CD4-positive, alpha-beta memory T cell (primary cell): ENCODE measurements at places on chromosomes 4 and X.

DNA sequence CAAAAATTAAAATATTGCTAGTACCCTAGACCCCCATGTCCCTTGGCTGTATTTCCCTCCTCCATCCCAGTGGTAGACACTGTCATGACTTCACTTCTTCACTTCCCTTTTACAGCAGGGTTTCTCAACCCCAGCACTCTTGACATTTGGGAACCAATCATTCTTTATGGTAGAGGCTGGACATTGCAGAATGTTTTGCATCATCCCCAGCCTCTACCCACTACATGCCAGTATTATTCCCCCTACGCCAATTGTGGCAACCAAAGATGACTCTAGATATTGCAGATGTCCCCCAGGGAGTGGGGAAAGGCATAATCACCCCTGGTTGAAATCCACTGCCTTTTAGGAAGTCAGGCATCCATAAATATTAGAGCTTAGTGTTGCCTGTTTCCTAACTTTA is 138.6 kb downstream of the AMELX start:
- DNase-seq = no peak

- no peak for DNase-seq
These were observed 99.3 kb upstream of the GRPR start for GRCh38 chrX:16023790-16024734.

GRCh38 chr4:181595716-181596115 is 647.5 kb upstream of the TENM3 start:
- DNase-seq = no peak

DNA sequence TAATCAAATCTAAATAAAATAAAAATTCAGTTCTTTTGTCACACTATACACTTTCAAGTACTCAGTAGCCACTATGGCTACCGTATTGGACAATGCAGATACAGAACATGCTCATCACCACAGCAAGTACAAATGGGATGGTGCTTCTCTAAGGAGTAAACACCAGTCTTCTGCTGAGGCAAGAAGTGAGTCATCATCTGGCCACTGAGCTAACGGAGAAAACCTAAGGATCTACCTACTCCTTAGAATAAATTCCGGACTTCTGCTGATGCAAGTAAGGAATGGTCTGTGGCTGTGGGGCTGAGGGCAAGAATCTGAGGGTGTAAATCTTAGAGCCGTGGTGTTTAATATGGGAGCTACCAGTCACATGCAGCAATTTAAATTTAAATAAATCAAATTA is 11.3 kb upstream of the RBMXL3 start:
- DNase-seq = no peak

- DNase-seq = no peak
These were observed 6.2 kb upstream of the ARHGAP10 start for GRCh38 chr4:147725673-147726072.

- DNase-seq = no peak
These were observed 13.2 kb downstream of the TAPT1 start for GRCh38 chr4:16213121-16213520.

- DNase-seq = no peak
These were observed 223.4 kb downstream of the SHROOM3 start for GRCh38 chr4:76658231-76659102.

GRCh38 chrX:14886252-14886651 is 13.0 kb downstream of the MOSPD2 start:
- no peak for DNase-seq

GRCh38 chrX:47648376-47648775 is 2.0 kb downstream of the ELK1 start:
- no peak for DNase-seq

GRCh38 chr4:165813606-165814005 is 59.4 kb upstream of the TLL1 start:
- DNase-seq = no peak

- no peak for DNase-seq
These were observed 206.2 kb downstream of the PRDM5 start for GRCh38 chr4:120716346-120716745.

- no peak for DNase-seq
These were observed 14.1 kb downstream of the COX18 start for GRCh38 chr4:73055241-73055897.

- peak; percentile 73 for DNase-seq
These were observed 75.1 kb upstream of the USP9X start for GRCh38 chrX:41009850-41010846.

GRCh38 chrX:63737131-63737921 is 47.7 kb downstream of the ARHGEF9 start:
- no peak for DNase-seq

GRCh38 chr4:110920990-110921389 is 298.1 kb upstream of the PITX2 start:
- no peak for DNase-seq

- no peak for DNase-seq
These were observed 114.3 kb downstream of the GABRB1 start for GRCh38 chr4:47145630-47146029.
